ENCODE measurements at places on chromosomes 4 and X. TPM values are rescaled to one million over a fixed set of nuclear protein-coding genes. Genes with fewer than 3 reads are reported as not detected.

- DNase-seq: peak; percentile 9
Measured at GRCh38 chrX:108439961-108440696, 491 bp downstream of the COL4A5 start.

The USP26 gene
- total RNA-seq: not detected

The ANXA10 gene
- total RNA-seq: 58.3 TPM

GRCh38 chr4:95637043-95637600 lies 88.3 kb upstream of the UNC5C start:
- DNase-seq: no peak

- DNase-seq: peak; percentile 19
Measured at GRCh38 chr4:2393353-2394270, 24.8 kb downstream of the ZFYVE28 start.

DNA sequence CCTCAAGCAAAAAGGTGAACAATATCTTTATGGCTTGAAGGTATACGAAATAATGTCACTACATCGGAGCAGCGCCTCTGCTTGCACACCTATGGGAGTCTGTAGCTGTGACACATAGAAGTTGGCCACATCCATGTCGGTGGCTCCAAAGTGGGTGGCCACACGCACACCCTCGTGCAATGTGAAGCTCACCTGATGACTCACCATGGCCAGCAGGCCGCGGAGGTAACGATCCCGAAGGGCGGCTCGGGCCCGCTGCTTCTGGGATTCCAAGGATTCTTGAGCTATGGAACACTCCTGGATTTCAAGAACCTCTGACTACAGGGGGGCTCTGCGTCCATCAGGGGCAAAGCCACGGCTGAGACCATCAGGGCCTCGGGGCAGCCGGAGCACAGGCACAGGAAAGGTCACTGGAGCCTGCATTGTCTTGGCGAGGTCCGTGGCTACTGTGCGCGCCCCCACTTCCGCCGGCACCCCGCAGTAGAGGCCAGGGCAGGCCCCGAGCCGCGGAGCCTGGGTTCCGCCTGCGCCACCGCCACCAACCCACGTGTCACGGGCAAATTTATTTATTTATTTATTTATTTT lies 25.2 kb downstream of the NYX start:
- DNase-seq: peak; percentile 58

- DNase-seq: no peak
Measured at GRCh38 chr4:182881914-182882313, 35.3 kb downstream of the DCTD start.

The EMCN gene
- not detected for total RNA-seq

The DAPP1 gene
- 30.6 TPM for total RNA-seq

DNA sequence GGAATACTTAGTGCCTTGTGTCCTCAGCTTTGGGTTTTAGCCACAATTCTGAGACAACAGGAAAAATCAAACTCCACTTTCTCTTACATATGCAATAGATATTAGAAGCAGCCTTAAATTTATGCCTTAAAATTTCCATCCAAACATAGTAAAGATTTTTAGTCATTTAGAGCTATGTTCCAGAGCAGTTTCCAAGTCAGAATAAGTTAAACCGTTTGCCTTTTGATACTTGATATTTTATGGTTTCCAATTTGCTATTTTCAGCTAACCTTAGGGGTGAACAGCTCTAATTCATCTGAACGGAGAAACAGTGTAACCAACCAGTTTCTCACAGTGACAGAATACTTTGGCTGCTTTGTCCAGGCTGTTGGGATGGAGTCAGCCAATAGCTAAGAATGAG lies 125.8 kb upstream of the RXFP1 start:
- no peak for DNase-seq

- no peak for DNase-seq
Measured at GRCh38 chrX:1449036-1449822, 3.5 kb downstream of the ASMTL start.

The HHIP gene
- 1.6 TPM for total RNA-seq

GRCh38 chr4:153628796-153629315 lies 55.2 kb upstream of the TLR2 start:
- DNase-seq: no peak
